Activated naive CD4-positive, alpha-beta T cell treated with anti-CD3 and anti-CD28 coated beads for 36 hours (primary cell): ENCODE measurements at places on chromosomes 12 and 14. TPM values are rescaled to one million over a fixed set of nuclear protein-coding genes. Genes with fewer than 3 reads are reported as not detected.

The SIX4 gene
- not detected for total RNA-seq

The SLCO1B3 gene
- total RNA-seq = not detected

The CLEC4D gene
- total RNA-seq = not detected

The KRT73 gene
- 1.4 TPM for total RNA-seq

The NOVA1 gene
- not detected for total RNA-seq

The EGLN3 gene
- total RNA-seq = 0.48 TPM

The TMTC2 gene
- total RNA-seq = 3.1 TPM

The KRT83 gene
- not detected for total RNA-seq

The C12orf43 gene
- total RNA-seq = 14.1 TPM

The PRICKLE1 gene
- total RNA-seq = not detected

The DIO3 gene
- total RNA-seq = not detected

The RTRAF gene
- total RNA-seq = 275 TPM

The SERPINA12 gene
- total RNA-seq = not detected

The DPF3 gene
- 0.47 TPM for total RNA-seq

The KERA gene
- not detected for total RNA-seq

The CBX5 gene
- 173 TPM for total RNA-seq

The GYS2 gene
- total RNA-seq = not detected

The P2RX2 gene
- not detected for total RNA-seq

The TAS2R10 gene
- not detected for total RNA-seq

The HELB gene
- 23.7 TPM for total RNA-seq

The HOXC12 gene
- total RNA-seq = not detected

The CFAP54 gene
- 0.38 TPM for total RNA-seq

The FSCB gene
- not detected for total RNA-seq

The CLEC1A gene
- not detected for total RNA-seq

The TC2N gene
- 61.7 TPM for total RNA-seq

The ADCY4 gene
- total RNA-seq = 2.4 TPM

The RAB3IP gene
- total RNA-seq = 23.0 TPM

The ENDOU gene
- total RNA-seq = not detected

The SLC5A8 gene
- total RNA-seq = not detected

The PROX2 gene
- 0.07 TPM for total RNA-seq

The GIT2 gene
- total RNA-seq = 41.6 TPM

The STX2 gene
- 10.8 TPM for total RNA-seq

The CCDC177 gene
- not detected for total RNA-seq

The HOXC10 gene
- not detected for total RNA-seq

The CTSG gene
- 0.35 TPM for total RNA-seq

The TDP1 gene
- total RNA-seq = 77.2 TPM

The MIP gene
- not detected for total RNA-seq

The KRT72 gene
- 2.3 TPM for total RNA-seq
